ENCODE measurements at places on chromosomes 6 and 20.

DNA sequence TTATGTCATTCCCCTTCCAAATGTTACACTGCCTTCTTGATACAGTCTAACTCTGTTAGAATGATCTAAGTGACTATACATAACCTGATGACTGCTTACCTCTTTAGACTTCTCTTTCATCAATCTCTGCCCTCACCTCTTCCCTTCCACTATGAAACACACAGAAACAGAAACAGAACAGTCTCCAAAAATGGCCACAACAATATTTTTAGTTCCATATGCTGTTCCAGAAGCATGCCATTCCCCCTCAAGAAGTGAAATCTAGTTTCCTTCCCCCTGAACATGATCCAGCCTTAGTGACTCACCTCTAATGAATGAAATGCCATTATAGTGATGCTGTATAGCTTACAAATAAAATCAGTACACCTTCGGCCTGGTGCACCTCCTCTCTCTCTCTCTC lies 229.3 kb upstream of the TENT5A start:
- DNase-seq, result no peak

DNA sequence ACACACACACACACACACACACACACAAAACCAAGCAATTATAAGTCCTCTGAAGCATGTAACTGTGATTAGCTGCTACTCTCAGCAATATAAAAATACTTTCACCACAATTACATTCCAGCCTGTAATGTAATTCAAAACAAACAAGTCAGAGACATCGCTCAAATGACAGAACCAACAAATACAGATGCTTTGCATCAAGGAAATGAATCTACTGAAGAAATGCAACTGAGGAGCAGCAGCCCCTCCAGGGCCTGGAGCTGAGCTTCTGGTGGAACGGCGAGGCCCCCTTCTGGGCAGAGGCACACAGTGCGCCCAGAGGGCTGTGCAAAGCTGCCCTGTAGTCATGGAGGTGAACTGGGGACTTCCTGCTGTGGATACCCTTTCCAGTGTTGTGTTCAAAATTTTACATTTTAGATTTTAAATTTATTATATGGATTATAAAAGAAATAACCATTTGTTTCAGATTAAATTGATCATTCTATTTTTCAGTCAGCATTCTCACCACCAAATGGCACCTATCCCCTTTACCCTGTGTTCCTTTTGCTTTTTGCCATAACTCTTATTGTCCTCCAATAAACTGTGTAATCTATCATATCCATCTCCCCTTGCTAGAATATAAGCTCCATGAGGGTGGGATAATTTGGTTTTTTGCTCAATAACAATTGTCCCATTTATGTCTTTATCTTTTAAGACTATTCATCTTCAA lies 23.2 kb downstream of the ADAT2 start:
- DNase-seq, result peak; percentile 75

- DNase-seq, result no peak
These were observed 6.8 kb downstream of the MAS1 start for GRCh38 chr6:159897603-159898002.

GRCh38 chr6:20211037-20211940 lies 980 bp downstream of the MBOAT1 start:
- DNase-seq, result no peak

DNA sequence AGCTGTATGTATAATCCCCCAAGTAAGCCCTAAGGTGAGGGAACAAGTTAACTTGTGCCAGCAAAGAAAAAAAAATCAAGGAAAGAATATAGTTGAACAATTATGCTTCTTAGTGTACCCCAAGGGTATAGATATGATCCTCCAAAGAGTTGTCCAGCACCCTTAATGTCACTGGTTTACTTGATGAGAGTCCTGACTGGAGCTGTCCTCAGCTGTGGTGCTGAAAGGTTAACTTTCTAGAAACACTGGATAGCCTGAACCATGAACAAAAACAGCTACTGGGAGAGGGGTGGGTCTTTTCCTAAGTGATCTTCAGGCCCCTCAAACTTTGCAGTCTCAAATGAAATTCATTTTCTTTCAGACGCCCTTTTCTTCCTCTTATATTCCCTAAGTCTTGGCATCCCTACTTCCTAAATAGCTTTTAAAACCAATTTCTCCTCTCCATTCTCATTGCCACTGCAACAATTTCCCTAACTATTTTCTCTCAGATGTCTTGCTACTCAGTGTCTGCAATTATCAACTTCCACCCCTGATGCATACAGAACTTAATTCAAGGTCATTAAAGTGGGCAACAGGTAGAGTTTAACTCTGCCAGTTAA lies 83.5 kb upstream of the PROKR2 start:
- peak; percentile 19 for DNase-seq
